Posterior vena cava (tissue), 2 donors: ENCODE measurements at places on chromosomes 7 and 10. TPM values are rescaled to one million over a fixed set of nuclear protein-coding genes. Genes with fewer than 3 reads are reported as not detected.

DNA sequence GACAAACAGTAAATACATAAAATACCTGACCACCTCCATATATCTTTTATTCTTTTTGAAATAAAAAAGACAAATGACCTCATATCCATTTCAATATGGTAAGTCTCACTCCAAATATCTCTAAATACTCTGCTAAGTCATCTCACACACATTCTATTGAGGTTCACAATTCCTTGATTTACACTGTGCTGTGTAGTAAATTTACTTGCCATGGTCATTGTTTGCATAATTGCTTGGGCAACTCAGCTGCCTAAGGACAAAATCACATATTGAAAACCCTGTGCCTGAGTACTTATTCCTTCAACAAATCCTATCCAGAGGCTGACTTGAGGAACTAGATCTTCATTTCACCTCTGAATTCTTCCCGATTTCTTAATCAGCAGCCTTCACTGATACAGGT lies 176.4 kb downstream of the THSD7A start:
- DNase-seq, result no peak

DNA sequence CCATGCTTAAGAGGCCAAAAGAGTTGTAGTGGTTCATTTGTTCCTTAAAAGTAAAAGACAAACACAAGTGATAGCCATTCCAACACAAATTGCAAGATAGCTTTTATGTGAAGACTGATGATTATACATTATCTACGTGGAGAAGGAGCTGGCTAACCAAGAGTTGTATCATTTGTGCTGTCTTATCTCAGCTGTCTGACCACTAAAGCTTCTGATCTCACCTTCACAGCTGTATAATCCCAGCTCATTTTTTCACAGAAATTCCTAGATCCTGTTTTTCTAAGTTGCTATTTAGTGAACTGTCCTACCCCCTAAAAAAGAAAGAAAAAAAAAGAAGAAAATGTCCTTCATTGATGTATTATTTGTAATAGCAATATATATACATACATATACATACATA lies 9.8 kb downstream of the USP6NL start:
- no peak for DNase-seq

DNA sequence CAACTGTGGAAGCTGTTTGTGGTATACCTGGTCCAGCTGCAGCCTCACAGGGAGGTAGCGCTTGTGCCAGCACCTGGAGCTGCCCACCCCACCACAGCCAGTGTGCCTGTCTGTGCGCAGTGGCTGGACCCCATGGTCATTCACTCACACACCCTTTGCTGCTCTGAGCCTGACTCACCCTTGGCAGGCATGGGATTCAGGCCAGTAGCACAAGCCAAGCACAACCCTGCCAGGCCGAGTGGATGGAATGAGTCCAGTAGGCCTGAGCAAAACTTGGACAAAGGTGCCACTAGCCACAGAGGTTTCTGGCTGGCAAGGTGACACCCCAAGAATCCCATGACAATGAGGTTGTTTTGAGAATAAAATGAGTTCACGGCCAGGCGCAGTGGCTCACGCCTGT lies 19.0 kb downstream of the RBM48 start:
- no peak for DNase-seq

- DNase-seq, result no peak
Measured at GRCh38 chr10:70260734-70261133, 23.1 kb downstream of the NPFFR1 start.

GRCh38 chr10:60139290-60139689 lies 232.9 kb upstream of the CCDC6 start:
- no peak for DNase-seq

DNA sequence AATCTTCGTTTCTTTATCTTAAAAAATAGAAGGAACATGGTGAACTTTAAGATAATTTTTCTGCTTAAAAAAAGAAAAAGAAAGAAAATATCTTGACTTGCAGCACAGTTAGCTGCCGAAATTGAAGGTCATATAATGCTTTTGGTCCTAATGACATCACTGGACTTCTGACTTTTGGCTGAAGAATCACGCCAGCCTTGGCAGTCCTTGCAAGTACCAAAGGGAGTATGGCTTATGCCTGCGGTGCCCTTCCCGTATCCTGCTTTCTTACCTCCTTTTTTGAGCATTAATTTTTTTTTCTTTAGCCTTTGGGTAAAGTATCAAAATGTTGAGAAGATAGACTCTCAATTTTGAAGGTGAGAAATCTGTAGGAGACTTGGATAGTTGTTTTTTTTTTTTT lies 7.0 kb downstream of the BMPR1A start:
- no peak for DNase-seq

The ADAMTS14 gene
- total RNA-seq, result 1.0 TPM

The CLIP2 gene
- 16.1 TPM for total RNA-seq

The TIMM23 gene
- 36.8 TPM for total RNA-seq

The TMEM270 gene
- total RNA-seq, result not detected
